ENCODE measurements at places on chromosomes 6 and 20.
A peak's percentile ranks its signal among the peaks of the same experiment; 100 is the strongest.

- no peak for DNase-seq
Measured at GRCh38 chr6:120116343-120116742, 766.8 kb upstream of the MAN1A1 start.

GRCh38 chr20:33433465-33434234 is 9.9 kb downstream of the SNTA1 start:
- no peak for DNase-seq

DNA sequence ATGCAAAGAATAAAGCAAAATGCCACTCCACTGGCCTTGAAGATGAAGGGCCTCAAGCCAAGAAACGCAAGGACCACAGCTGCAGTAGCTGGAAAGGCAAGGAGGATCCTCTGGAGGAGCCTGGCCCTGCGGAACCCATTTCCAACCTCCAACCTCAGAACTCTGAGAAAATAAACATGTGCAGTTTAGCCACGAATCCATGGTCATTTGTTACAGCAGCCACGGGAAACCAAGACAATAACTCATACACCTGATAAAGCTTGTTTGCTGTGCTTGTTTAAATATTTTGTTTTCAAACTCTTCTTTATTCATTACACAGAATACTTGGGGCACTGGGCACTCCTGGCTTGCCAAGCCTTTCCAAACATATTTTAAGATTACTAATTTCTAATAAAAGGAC is 10.4 kb downstream of the SERPINB6 start:
- no peak for DNase-seq

DNA sequence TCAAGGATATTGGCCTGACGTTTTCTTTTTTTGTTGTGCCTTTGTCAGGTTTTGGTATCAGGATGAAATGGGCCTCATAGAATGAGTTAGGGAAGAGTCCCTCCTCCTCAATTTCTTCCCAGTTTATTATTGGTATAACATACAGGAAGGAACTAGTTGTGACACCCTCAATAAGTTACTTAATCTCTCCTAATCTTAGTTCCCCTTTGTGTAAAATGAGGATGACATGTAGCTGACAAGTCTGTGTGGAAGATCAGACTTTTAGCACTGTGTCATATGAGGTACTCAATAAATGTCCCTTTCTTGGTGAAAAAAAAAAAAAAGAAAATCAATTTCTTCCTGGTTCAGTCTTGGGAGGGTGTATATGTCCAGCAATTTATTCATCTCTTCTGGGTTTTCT is 155.8 kb downstream of the PDE7B start:
- DNase-seq = no peak

DNA sequence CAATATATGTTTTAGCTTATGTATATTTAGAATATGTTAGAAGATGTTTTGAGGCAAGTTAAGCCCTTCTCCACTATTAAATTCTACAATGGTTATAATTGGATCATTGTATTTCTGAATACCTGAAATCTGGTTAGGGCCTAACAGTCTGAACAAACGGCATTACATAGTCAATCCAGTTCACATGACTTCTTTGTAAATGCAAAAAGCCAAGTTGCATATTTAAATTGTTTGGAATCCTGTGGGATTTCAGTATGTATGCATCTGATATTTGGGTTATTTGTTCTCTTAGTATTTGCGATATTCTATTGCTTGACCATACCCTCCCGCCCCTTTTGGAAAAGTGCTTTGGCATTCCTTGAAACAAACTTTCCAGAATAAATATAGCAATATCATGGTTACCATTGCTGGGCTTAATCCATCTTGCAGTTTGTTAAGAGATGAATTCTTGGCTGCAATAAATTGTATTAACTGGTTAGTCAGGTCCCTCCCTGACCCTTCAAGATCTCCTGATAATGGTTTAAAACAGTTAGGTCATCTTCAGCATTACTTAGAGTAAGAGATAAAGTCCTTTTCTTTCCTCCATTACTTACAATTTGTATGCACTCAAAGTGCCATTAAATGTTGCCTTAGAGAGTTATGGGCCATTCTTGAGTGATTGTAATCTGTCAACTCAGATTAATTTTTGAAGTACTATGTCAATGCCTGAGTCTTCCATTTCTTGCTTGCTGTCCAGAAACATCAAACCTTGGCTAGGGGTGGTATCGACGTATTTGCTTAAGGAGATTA is 36.5 kb downstream of the LRRC1 start:
- DNase-seq = no peak

DNA sequence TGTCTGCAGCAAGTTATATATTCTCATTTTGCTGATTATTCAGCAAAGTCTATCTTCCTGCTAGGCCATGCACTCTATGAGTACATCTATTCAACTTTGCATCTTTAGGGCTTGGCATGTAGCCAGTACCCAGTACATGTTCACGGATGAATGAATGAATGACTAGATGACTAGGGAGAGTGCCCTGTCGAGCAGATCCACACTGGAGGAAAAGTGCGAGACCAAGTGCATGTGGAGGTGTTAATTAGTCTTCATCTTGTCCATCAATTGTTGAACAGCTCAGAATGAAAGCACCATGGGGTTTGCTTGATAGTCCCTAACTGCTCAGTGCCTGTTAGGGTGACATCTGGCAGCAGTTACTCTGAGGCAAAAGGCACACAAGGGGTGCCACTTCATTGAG is 30.4 kb downstream of the TM9SF4 start:
- no peak for DNase-seq

DNA sequence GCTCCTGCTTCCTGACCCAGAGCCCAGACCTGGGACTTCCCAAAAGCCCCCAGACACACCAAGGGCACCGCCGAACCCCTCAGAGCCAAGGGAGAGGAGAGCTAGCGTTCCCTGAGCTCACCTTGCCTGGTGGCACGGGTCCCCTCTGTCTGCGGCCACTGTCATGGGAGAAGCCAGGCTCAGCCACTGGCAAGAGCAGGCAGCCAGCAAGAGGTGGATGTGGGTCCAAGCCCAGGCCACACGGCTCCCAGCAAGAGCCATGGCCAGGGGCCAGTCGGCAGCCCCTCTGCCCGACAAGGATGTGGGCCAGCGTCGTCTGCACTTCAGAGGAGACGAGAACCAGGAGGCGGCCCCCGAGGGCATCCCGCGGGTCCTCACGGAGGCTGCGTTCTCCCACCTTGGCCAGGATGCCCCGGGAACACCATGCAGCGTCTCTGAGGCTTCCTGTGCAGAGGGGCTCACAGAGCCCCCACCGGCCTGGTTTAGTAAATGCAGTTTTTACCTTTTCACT is 2.2 kb upstream of the PPDPF start:
- no peak for DNase-seq

DNA sequence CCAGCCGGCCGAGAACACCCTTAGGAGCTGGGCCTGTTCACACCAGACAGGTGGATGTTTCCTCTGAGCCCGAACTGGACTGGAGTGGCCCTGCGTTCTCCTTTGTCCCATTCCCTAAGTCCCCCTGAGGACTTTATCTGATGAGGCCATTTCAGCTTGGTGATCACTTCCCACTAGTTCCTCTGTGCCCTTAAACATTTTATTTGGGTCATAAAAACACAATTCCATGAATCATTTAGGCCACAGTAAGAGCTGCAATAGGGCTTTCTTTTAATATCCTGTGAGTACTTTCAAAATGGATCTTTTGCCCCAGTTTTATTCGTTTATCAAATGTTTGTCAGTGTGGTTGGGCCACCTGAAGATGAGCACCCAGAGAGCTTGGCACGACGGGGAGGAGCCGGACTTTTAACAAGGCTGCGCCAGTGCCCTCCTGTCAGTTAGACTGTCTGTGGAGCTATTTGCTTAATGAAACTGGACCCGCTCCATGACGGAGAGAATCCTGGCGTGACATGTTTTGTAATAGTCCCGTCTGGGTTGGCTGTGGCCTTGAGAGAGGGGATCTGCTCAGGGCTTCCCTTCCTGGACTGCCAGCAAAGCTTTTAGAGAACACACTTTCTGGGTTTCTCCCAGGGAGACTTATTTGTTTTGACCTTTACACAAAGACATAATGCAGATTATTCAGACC is 53.5 kb downstream of the ZDHHC14 start:
- DNase-seq = no peak

- DNase-seq = no peak
Measured at GRCh38 chr6:151300267-151300991, 60.7 kb downstream of the AKAP12 start.

GRCh38 chr6:154686162-154686561 is 47.1 kb upstream of the SCAF8 start:
- no peak for DNase-seq

DNA sequence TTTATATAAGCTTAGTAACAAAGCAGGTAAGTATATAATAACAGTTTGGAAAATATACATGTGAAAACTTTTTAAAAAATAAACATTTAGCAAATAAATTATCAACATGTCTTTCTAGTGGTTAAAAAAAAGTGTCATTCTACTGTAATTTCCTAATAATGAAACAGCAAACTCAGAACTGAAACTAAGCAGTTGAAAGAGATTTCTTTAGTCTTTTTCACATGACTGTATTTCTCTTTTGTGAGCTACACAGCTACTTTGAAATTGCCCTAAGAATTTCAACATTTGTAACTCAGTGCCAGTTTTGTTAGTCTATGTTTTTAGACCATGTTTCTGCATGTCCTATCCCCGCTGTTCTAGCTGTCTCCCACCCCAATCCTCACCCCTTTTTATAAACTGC is 28.4 kb upstream of the SDHAF4 start:
- no peak for DNase-seq

DNA sequence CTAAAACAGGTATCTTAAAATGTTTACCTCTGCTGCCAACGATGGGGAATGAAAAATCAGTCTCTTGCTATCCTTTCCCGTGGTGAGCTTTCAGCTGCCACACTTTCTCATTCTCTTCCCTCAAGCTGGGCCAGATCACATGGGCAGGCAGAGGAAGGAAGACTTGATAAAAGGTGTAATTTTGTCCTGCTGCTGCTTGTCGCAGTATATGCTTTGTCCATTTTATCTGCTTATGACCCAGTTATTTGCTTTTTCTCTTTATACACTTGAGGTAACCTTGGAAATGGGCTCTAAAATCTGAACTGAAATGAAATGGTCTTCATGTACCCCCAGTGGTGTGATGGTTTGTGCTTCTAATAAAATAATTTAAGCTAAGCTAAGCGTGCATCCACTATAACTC is 695.9 kb upstream of the FLRT3 start:
- no peak for DNase-seq

DNA sequence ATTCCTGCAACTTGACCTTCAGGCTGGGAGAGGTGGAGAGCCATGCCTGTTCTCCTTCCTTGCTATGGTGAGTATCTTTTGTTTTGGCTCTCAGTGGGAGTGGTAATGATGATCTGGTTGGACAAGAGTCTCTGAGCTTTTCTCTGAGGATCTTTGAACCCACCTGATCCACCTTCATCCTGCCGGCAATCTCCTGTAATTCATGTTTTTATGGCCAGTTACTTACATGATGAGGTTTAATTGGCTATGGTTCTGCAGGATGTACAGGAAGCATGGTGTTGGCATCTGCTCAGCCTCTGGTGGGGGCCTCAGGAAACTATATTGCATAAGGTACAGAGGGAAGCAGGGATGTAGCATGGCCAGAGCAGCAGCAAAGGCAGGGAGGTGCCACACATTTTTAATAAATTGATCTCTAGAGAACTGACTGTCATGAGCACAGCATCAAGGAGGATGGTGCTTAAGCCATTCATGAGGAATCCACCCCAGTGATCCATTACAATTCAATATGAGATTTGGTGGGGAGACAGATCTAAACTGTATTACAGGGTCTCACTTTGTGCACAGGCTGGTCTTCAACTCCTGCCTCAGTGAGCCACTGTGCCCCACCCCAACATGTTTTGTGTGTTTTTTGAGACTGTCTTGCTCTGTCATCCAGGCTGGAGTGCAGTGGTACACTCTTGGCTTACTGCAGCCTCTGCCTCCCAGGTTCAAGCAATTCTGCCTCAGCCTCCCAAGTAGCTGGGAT is 10.0 kb downstream of the HSPA1B start:
- no peak for DNase-seq

- no peak for DNase-seq
Measured at GRCh38 chr6:124260337-124260736, 456.7 kb downstream of the NKAIN2 start.

- no peak for DNase-seq
Measured at GRCh38 chr6:30881392-30882203, 2.7 kb upstream of the DDR1 start.

- DNase-seq = no peak
Measured at GRCh38 chr6:2259002-2259494, 13.6 kb upstream of the GMDS start.

DNA sequence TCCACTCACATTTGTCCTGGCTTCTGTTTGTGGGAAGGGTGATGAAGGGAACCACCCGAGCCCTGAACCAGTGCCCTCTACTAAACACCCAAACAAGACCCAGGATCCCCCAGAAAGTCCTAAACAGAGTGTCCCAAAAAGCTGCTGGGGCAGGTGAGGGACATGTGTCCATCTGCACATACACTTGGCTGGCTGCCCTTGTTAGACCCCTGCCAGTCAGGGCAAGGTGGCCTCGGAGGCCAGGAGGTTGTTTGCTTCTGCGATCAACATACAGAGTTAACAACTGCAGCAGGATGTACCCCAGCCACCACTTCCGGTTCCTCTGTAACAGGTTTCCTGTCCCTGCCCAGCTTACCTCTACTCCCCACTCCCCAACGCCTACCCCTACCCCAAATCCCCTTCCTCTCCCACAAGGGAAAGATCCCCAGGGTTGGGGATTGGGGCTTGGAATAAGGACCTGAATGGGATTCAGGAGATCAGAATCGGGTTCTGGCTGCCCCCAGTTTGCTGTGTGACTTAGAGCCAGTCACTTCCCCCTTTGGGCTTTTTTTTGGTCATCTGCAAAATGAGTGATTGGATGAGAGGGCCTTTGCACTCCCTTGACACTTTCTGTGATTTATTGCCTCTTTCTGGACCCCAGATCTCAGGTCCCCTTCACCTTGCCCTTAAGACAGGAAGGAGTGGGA is 13.9 kb downstream of the DEF6 start:
- DNase-seq = peak; percentile 75

- DNase-seq = no peak
Measured at GRCh38 chr6:88165844-88166492, at the start of gene CNR1. TSS of gene CNR1 (minus strand) at chr6:88166347. CDS start at chr6:88145274, 21,073 bp downstream.

DNA sequence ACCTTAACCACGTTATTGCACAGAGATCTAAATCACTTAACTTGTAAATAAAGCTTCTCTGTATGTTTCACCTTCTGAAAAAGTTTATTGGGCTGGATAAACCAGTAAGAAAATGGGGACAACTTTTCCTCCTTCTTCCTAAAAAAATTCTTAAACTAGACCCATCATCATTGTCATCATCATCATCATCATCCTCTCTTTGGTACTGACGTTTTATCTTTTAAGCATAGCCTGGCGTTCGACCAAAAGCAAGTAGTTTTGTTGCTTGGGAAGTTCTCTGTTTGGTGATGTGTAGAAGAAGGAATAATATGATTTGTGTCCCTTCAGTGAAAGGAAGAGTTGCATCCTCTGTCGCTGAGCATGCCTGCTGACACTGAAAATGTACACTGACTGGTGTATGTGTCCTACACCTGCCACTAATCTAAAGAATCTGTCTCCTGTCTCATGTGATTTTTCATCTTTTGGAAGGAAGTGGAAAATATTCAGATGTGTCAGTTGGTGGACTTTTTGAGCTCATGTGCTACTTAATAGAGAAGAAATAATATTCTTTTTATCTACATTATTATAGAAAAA is 2.5 kb downstream of the CLVS2 start:
- no peak for DNase-seq

GRCh38 chr6:149160943-149161342 is 156.6 kb upstream of the TAB2 start:
- no peak for DNase-seq

Data from CD4-positive, alpha-beta T cell treated with Interleukin-4 for 4 hours (primary cell).